ENCODE measurements at places on chromosomes 1 and 21.

GRCh38 chr1:9235096-9235459 lies 504 bp downstream of the H6PD start:
- DNase-seq = no peak

GRCh38 chr1:185578293-185578692 lies 155.9 kb upstream of the HMCN1 start:
- no peak for DNase-seq

DNA sequence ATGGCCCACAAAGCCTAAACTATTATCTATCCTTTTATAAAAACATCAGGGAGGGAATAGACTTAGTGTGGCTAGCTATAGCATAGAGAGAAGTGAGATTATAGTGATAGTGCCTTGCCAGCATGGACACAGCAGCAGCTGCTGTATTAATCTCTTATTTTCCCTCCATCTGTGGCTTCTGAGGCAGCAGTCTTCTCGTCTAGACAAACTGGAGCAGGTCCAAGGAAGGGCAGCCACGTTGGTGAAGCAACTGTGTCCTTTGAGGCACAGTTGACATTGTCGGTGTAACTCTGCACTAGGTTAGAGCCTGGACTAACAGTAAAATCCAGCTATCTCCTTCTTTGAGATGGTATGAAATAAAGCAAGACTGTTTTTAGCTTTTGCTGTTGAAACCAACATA lies 131.3 kb downstream of the CACHD1 start:
- no peak for DNase-seq

- DNase-seq = no peak
These were observed 505 bp upstream of the GNPAT start for GRCh38 chr1:231240531-231240882.

DNA sequence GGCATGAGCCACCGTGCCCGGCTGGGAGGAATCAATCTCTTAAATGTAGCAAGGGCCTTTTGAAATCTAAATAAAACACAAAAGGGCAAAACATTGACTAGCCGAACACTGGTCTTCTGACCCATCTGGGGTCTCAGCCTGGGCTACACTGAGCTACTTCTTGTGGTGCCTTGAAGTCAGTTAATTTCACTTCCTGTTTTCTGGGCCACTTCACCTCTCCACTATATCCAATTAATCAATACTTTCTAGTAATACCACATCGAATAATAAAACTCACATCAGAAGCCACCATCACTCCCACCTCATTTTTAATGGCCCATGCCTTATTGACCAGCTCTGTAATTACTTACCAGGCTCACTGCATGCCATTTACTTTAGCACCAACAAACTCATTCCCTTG lies 138.0 kb upstream of the SAMSN1 start:
- DNase-seq = no peak

DNA sequence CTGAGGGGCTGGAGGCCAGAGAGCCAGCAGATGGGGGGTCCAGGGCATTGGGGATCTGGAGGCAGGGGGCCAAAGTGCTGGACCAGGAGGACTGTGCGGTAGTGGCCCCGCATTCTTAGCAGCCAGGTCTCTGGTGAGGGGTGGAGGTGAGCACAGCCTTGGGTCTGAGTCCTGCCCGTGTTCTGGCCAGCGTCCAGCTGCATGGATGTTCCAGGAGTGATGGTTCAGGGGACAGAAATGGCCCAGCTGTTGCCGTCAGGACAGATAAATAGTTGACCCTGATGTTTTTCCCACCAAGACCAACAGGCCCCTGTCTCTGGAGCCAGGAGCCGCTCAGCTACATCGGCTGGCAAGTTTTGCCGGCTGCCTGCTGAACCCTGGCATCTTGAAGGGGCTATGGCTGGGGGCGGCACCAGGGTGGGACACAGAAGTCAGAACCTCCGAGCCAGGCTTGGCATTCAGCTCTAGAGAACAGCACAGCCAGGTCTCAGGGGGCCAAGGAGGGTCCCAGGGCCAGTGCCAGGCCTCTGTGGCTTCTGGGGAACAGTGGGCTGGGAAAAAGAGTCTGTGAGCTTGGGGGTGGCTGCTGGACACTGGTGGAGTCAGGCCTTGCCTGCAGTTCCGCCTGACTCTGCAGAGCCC lies 19.4 kb upstream of the TTC34 start:
- no peak for DNase-seq

DNA sequence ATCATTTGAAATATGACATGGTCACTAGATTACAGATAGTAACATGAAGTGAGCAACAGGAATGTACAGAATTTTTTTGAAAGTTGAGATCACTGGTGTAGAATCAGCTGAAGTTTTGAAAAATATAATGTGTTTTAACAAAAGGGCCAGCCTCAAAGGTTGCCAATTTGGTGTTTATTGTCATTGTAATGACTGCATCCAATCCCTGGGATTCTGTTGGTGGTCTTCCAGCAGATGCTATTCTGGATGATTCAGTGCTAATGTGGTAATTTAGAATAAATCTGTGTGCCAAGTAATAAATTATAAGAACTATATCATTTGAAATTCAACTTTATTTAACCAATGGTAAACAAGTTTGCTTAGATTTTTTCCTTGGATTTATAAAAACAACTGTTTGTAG lies 436.4 kb upstream of the PKN2 start:
- no peak for DNase-seq
